ENCODE measurements at places on chromosomes 2 and 18.

DNA sequence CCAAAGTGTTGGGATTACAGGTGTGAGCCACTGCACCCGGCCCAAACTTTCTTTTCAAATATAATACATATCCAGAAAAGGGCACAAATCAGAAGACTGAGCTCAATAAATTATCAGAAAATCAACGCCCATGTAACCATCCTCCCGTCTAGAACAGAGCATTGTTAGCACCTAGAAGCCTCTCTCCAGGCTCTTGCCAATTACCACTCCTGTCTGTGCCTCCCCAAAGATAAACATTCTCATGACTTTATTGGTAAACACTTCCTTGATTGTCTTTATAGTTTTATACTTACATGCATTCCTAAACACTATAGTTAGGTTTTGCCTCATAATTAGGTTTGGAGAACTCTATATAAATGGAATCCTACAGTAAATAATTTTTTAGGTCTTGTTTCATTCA is 58.5 kb upstream of the SP5 start:
- no peak for DNase-seq

- peak; percentile 23 for DNase-seq
Observed at GRCh38 chr2:118882693-118883336, 35.4 kb upstream of the EN1 start.

DNA sequence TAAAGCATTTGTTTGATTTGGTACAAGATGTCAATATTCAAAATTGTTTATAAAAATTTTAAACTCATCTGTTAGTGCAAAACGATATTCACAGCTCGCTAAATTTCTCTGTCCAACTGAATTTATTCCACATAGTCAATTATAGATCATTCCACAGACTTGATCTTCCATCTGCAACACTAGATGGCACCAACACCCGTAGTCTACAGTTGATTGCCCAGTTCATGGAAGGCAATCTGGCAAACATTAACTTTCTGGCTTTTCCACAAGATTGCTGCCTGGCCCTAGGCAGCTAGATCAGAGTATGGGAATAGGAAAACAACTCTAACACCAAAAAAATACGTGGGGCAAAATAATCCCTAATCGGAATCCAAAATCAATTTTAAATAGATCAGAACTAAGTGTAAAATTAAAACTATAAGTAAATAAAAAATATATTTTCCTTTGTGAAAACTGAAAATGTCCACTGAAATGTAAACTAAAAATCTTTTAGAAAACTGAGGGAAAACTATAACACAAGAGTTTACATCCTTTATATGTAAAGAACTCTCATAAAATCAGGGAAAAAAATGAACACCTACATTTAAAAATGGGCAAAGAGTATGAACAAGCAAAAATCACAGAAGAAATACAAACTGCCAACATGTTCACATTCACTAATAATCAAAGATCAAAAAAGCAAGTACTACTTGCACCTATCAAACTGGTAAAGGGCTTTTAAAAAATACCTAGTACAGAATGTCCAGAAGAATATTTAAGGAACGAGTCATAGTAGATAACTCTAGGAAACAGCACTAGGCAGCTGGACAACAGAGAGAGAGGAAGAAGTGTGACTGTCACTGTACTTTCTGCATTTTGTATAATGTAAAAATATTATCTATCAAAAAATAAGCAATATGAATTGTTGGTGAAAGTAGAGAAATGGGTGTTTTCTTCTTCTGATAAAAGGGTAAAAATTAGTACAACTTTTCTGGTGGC is 35.0 kb downstream of the RTN4 start:
- DNase-seq = peak; percentile 46

GRCh38 chr2:144471305-144472045 is 48.4 kb downstream of the ZEB2 start:
- DNase-seq = no peak

GRCh38 chr18:61882296-61883004 is 10.4 kb downstream of the RNF152 start:
- DNase-seq = no peak

GRCh38 chr2:227509076-227509475 is 37.1 kb downstream of the AGFG1 start:
- no peak for DNase-seq

- no peak for DNase-seq
Observed at GRCh38 chr2:175631245-175631623, 370.8 kb downstream of the LNPK start.

- peak; percentile 32 for DNase-seq
Observed at GRCh38 chr2:109162999-109163398, 34.0 kb downstream of the SH3RF3 start.

- DNase-seq = no peak
Observed at GRCh38 chr2:19649142-19649541, 252.6 kb downstream of the TTC32 start.

GRCh38 chr2:26195040-26195984 is 22.4 kb downstream of the GAREM2 start:
- no peak for DNase-seq

- no peak for DNase-seq
Observed at GRCh38 chr2:129201696-129202095, 777.8 kb upstream of the RAB6C start.

DNA sequence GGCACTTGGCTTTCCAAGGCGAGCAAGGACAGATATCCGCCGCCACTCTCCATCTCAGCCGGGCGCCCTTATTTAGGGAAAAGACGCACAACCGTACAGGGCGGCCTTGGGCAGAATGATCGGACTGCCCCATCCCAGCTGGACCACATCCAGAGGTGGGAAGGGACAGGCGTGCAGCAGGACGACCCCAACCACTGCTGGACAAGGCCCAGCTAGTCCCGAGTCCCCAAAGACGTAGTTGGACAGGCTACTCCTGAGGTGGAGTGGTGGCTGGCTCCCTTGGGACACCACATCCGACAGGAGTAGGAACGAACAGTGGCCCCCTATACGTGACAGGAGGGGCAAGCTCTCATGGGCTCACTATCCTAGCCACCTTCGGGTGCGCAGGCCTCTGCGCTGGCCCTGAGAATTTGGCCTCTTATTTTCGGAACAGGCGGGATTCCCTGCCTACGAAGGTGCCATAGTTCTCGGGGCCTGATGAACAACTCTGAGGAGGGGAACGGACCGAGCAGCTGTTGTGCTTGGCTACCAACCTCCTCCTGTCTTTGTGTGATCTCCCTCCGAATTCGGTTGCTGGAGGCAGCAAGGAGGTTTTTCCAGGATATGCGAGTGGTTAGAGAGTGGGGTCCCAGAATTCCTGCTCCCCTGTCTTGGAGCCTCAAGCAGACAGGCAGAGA is 2.3 kb downstream of the FEV start:
- no peak for DNase-seq

- no peak for DNase-seq
Observed at GRCh38 chr2:224594840-224595239, 9.7 kb upstream of the CUL3 start.

DNA sequence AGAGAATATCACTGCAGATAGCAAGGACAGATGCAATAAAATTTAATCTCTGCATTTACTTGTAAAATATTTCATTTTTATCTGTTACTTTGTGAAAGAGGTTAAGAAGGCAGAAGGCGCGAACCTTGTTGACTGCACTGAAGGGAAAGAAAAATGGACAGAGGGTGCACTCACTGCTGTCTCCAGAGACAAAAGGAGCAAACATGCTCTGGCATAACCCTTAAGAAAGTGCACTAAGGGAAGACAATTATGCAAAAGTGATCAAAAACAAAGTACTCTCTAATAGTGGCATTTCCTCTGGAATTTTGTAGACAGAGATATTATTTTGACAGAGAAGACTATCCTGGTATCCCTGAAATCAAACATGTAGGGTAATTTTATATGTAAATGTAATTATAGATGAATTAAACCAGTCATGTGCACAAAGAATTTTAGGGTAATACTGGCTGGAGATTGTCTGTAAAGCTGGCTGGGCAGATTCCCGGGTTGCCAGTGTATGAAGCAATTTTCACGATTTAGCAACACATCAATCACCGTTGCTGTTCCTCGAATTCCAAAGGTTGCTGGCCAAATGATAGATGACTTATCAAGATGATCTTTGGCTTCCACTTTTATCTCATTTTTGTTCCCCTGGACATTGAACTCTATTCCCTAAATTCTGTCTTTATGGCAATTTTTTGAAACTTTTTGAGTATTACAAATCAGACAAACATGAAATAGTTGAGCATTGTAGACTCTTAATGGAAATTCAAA is 1176.9 kb downstream of the SUCLG1 start:
- DNase-seq = no peak

DNA sequence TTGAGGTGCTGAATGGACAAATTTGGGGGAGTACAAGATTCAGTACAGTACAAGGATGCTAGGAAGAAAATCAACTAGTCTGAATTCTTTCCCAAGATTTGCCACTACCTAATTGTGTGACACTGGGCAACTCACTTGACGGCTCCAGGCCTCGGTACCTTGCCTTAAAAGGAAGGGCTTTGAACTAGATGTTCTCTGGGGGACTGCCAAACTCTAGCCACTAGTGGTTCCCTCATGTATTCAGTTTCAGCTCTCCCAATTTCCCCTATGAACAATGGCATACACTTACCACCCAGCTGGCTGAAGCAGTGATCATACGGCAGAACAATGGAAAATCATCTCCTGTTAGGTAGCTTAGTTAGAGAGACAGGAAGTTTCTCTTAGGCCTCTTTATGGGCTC is 73.4 kb downstream of the VWC2L start:
- DNase-seq = no peak

DNA sequence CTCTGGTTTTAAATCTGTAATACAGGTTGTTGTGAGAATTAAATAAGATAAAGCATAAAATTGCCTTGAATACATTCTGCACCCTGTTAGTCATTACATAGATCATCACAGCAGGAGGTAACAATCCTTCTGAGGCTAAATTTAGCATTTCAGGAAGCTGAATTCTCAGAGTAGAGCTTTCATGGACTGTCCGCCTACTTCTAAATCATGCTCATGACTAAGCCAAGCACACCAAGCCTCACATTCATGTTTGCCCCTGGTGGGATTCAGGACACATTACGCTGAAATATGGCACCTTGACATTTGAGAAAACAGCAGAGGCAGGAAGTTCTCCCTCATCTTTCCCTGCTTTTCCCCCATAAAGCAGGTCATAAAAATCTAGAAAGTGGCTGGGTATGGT is 16.6 kb upstream of the PIK3C3 start:
- DNase-seq = no peak

GRCh38 chr2:200470230-200470629 is 39.6 kb downstream of the KCTD18 start:
- DNase-seq = no peak

- no peak for DNase-seq
Observed at GRCh38 chr2:74081030-74081762, 66.5 kb downstream of the BOLA3 start.

- no peak for DNase-seq
Observed at GRCh38 chr2:30408961-30409387, 38.1 kb upstream of the LCLAT1 start.

DNA sequence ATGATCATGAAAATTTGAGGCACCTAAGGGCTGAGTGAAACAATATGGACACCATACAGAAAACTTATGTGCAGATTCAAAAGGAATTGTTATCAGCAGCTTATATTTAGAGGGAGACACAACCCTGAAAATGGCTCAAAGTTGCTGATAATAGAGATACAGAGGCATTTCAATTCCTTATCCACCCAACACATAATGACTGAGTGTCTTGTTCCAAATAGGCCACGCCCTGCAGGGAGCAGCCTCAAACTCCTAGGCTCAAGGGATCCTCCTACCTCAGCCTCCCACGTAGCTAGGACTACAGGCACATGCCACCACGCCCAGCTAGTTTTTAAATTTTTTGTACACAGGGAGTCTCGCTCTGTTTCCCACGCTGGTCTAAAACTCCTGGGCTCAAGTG is 79.0 kb downstream of the LBH start:
- DNase-seq = no peak

GRCh38 chr2:40507432-40507831 is 55.5 kb upstream of the SLC8A1 start:
- no peak for DNase-seq

- DNase-seq = no peak
Observed at GRCh38 chr2:70010576-70011111, 49.2 kb upstream of the ASPRV1 start.

DNA sequence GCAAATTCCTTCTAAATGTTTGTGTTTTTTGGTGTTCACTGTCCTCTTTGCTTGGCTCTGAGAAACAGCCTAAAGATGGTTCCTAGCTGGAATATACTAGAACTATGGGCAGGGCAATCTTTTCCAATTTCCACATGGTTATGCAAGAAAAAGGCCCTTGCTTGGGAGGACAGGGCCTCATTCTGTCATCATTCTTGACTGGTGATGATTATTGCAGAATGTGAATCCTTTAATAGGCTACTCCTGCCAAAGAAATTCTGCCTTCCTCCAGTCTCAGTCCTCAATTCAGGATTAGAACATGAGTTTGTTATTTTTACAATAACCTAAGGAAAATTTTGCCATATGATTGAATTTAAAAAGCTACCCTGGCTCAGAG is 218.7 kb downstream of the HNMT start:
- DNase-seq = no peak

DNA sequence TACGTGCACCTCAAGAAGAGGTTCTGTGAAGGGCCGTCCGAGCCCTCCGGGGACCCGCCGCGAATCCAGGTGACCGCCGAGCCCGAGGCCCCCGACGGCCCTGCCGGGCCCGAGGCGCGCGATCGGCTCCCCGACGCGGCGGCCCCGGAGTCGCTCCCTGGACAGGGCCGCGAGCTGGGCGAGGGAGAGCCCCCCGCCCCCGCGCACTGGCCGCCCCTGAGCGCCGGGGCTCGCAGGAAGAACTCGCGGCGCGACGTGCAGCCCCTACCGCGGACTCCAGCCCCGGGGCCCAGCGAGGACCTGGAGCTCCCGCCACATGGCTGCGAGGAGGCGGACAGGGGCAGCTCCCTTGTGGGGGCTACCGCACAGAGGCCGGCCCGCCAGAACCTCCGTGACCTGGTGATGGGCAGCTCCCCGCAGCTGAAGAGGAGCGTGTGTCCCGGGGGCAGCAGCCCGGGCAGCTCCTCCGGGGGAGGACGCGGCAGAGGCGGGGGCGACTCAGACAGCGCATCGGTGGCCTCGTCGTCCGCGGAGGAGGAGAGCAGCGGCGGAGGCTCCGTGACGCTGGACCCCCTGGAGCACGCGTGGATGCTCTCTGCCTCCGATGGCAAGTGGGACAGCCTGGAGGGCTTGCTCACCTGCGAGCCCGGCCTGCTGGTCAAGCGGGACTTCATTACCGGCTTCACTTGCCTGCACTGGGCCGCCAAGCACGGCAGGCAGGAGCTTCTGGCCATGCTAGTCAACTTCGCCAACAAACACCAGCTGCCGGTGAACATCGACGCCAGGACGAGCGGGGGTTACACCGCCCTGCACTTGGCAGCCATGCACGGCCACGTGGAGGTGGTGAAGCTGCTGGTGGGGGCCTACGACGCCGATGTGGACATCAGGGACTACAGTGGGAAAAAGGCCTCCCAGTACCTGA is 812 bp downstream of the SOWAHC start:
- peak; percentile 39 for DNase-seq

Data from uterus (tissue), 4 donors.